ENCODE measurements at places on chromosomes 12 and 14. TPM values are rescaled to one million over a fixed set of nuclear protein-coding genes. Genes with fewer than 3 reads are reported as not detected.

The CFAP251 gene
- 1.5 TPM for total RNA-seq

The CISTR gene
- total RNA-seq, result not detected

The KRT8 gene
- total RNA-seq, result 4,500 TPM

The LRRC9 gene
- total RNA-seq, result not detected

The APEX1 gene
- total RNA-seq, result 248 TPM

The STAC3 gene
- 0.40 TPM for total RNA-seq

The STAB2 gene
- total RNA-seq, result not detected

The FGD4 gene
- 11.5 TPM for total RNA-seq

The DCD gene
- total RNA-seq, result not detected

The PLCZ1 gene
- total RNA-seq, result not detected

The PCBP2 gene
- 607 TPM for total RNA-seq

The RNU4-1 gene
- total RNA-seq, result not detected

The RHOJ gene
- not detected for total RNA-seq

The ST8SIA1 gene
- not detected for total RNA-seq

The LRRC23 gene
- 17.2 TPM for total RNA-seq

The USP5 gene
- 74.4 TPM for total RNA-seq

The CLEC2B gene
- 1.3 TPM for total RNA-seq

The CCDC184 gene
- 3.3 TPM for total RNA-seq

The CRACR2A gene
- 1.9 TPM for total RNA-seq

The FSCB gene
- not detected for total RNA-seq

The RFLNA gene
- 0.24 TPM for total RNA-seq

The PAX9 gene
- 3.2 TPM for total RNA-seq

The MUCL1 gene
- not detected for total RNA-seq

The PNMA1 gene
- 52.1 TPM for total RNA-seq

The IGF1 gene
- not detected for total RNA-seq

The OTUB2 gene
- total RNA-seq, result 3.7 TPM

The CSRP2 gene
- 19.4 TPM for total RNA-seq

The PRB3 gene
- total RNA-seq, result not detected

The RNASE1 gene
- 0.17 TPM for total RNA-seq

The ASB8 gene
- 15.2 TPM for total RNA-seq

The SSTR1 gene
- not detected for total RNA-seq
